ENCODE measurements at places on chromosomes 2 and 18.

DNA sequence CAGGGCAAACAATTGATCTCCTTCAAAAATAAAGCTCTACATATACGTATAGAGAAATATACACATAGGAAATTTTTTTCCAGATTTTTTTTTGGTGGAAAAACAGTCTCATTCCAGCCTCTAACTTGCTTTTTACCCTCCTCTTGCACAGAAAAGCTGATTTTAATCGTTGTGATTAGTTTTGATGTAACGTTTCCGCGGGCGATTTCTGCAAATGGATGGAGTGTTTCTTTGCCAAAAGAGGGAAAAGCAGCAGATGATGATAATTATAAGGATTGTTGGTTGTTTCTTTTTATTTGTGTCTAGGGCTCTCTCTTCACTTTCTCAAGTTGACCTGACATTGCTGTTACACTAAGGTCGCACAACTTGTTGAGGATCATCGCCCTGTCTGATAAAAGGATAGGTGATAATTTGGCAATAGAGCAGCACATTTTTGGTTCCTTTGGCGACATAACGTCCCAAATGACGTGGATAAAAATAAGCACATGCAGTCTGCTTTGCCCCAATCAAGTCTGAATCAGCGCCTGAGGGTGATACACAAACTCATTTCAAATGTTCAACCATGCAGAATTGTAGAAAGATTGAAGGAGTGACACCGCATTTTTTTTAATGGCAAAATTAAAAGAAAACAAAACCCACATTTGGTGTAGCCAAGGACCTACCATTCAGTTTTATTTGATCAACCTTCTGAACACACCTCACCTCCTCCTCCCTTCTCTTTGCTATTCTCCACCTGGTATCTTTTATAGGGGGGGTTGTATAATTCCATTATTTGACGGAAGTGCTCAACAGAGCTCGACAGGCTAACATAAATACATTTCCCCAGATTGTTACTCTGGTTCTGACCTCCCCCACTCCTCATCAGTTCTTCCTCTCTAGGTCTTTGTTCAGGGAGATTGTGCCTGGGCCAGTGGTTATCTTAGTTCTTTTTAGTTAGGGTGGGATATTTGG, 109.6 kb upstream of the KCTD1 start:
- no peak for DNase-seq

- no peak for DNase-seq
These were observed 7.7 kb upstream of the PARD6G start for GRCh38 chr18:80254971-80255500.

- no peak for DNase-seq
These were observed 40.1 kb upstream of the GALR1 start for GRCh38 chr18:77209587-77209986.

DNA sequence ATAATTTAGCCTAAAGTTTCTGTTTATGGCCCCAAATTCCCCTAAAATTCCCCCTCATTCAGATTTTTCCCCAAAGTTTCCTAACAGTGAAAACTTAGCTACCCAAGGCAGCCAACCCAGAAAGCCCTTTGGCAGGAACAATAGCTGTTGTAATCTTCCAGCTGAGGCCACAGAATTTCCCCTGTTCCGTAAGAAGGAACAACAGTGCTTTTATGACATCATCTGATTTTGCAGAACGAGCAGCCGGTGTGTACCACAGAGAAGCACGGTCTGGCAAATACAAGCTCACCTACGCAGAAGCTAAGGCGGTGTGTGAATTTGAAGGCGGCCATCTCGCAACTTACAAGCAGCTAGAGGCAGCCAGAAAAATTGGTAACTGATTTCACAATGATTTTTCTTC, 6.3 kb downstream of the TNFAIP6 start:
- DNase-seq = no peak

- no peak for DNase-seq
These were observed 5.4 kb downstream of the IRS1 start for GRCh38 chr2:226794196-226794661.
